Activated T-cell treated with anti-CD3 and anti-CD28 coated beads, Interleukin-2, amount 50 U/mL, for 72 hours (primary cell): ENCODE measurements at places on chromosomes 12 and 14.

GRCh38 chr12:57604454-57604991 is at the start of gene DTX3:
TSS of gene DTX3 (plus strand) at chr12:57604824. CDS start at chr12:57606518, 1,694 bp downstream.
- peak; percentile 49 for DNase-seq

DNA sequence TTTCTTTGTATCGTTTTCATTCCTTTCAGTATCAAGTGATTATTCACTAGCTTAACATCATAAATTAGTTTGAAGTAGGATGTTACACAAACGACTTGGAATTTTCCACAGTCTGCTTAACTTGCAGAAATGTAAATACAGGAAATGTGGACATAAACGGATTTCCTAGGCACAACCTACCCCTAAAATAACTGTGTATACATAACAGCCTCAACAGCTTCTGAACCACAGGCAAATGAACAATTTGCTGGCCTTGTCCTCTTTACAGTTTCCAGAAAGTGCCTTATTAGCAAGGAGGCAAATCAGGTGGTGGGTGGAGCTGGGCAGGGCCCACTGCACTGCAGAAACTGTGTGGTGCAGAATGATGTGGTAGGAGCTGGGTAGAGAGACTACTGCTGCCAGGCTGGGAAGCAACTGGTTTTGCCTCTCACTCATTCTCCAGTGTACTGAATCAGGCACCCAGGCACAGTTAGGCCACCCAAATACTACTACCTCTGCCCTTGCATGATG is 14.1 kb downstream of the DRAM1 start:
- no peak for DNase-seq

- DNase-seq: no peak
These were observed 123.3 kb upstream of the MED13L start for GRCh38 chr12:116400636-116401372.

GRCh38 chr14:105071326-105071725 is 6.1 kb upstream of the GPR132 start:
- no peak for DNase-seq

DNA sequence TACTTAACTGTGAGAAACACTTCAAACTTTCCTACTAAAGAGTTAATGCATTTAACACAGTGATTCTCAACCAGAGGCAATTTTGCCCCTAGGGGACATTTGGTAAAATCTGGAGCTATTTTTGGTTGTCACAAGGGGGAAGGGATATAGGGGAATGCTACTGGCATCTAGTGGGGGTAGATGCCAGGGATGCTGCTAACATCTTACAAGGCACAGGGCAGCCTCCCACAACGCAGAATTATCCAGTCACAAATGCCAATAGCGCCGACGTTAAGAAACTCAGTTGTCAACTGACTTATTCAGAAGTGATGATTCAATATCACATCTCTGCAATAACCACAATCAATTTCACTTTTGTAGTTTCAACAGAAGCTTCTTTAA is 2.0 kb downstream of the EEA1 start:
- peak; percentile 70 for DNase-seq

DNA sequence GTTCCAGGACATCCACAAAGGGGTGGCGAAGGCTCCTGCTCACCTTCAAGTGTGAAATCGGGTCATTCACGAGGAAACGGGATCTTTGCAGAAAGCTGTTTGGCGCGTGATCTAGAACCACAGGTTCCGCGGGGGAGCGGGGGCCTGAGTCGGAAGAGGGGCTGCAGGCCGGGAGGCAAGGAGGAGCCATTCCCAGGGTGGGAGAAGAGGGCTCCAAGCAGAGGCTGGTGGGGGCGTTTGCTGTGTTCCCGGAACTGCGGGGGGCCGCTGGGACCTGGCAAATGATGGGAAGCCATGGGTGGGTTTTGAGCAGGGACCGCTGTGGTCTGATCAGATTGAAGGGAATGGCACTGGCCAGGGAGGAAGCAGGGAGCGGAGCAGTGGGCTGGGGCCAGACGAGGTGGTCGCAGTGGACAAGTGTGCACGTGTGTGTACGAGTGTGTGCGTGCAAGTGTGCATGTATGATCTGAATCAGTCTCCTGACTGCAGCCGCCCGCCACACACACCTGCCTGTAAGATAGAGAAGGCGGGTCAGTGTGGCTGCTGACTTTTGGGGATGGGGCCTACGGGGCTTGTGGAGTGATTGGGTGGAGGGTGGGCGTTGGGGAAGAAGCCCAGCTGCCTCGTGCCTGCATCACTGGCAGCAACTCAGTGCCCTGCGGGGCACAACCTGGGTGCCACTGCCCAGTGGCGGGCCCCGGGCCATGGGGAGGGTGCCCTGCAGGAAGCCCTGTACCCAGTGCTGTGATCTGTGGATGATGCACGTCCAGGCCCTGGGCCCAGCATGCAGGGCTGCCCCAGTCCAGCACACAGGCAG is 141.9 kb downstream of the KIF26A start:
- no peak for DNase-seq

DNA sequence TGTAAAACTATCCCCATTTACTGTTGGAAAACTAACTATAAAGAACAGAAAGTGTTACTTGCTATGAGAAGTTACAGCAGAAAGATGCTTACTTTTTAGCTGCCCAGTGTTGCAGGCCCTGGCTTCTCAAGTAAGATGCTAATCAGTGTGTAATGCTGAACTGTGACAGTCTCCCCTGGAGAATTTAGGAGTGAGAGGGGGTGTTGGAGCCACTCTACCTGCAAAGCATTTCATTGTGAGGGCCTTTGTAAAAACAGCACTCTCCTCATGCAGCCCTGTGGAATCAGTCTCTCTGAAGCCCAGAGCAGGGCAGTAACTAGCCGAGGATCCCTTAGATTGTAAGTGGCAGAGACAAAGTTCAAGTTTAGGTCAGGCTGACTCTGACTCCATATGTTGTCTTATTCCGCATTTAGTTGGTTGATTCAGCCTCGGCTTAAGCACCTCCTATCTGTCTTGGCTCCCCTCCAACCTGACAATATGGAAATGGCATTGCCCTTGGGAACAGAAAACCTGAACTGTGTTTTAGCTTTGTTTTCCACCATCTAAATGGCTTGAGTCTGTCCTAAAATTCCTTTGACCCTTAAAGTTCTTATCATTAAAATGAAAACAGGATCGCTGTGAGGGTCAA is 141.3 kb downstream of the PRKCH start:
- DNase-seq: no peak

GRCh38 chr12:77102691-77103090 is 37.3 kb upstream of the E2F7 start:
- no peak for DNase-seq

DNA sequence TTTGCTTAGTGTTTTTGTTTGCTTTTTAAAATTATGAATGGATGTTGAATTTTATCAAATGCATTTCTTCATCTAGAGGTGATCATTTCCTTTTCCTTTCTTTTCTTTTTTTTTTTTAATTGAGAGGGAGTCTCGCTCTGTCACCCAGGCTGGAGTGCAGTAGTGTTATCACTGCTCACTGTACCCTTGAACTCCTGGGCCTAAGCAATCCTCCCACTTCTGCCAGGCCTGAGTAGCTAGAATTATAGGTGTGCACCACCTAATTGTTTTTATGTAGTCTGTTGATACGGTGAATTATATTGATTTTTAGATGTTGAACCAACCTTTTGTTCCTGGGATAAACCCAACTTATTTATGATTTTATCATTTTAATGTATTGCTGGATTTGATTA is 1.5 kb upstream of the CDKL1 start:
- DNase-seq: no peak

GRCh38 chr14:69346710-69347109 is 51.4 kb downstream of the ERH start:
- DNase-seq: peak; percentile 15

DNA sequence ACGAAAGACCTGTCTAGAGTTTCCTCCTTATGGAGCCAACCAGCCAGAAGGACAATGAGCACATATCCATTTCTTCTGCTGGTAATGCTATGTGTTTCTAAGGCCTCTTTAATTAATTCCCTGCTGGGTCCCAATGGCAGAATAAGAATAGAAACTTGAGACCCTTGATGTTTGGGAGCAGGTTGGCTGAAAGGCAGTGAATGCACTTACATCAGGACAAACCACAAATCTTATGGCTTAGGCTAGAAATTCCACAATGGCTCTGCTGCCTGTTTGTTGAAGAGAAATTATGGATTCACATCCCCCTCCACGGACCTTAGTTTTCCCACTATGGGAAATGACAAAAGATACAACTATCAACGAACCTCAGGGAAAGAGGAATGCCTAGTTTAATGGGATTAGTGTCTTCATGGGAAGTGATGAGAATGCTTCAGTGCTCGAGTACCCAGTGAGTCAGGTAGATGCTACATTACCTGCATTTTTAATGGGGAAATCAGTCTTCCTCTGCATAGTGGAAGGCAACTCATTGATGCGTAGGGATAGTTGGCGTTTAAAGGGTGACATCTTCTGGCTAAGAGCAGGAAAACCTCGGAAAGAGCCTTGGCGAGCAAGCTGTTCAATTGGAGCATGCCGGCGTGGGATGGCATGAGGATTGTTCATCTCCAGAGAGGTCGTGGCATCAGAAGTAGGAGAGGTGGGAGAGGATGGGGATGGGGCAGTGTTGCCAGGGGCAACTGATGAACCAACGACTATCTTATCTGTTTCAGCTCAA is 46.5 kb downstream of the PAPLN start:
- no peak for DNase-seq

- DNase-seq: no peak
These were observed 11.1 kb downstream of the PLBD2 start for GRCh38 chr12:113369391-113369985.

DNA sequence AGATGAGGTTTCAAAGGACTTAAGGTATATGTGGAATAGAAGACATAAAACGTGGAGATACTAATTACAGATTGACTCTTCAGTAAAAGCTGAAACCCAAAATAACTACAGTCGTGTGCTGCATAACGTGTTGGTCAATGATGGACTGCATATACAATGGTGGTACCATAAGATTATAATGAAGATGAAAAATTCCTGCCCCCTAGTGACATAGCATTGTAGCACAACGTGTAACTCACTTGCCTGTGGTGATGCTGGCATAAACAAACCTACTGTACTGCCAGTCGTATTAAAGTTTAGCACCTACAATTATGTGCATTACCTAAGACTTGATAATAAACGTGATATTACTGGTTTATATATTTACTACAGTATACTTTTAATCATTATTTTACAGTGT is 150.3 kb downstream of the LRRK2 start:
- DNase-seq: no peak

DNA sequence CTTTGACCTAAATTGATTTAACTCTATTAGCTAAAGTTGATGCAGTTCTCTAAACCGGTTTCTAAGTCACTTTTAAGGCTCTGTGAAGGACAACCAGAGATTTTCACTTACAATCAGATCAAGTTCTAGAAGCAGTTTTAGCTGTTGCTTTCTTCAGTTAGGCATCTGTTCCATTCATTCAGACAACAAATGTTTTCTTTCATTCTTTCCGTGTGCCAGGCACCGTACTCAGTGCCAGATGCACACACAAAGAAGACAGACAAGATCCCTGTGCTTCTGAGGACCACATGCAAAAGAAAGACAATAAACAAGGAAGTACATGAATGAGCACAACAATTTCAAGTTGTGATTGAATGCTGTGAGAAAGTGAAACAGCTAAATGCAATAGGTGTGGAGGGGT is 11.1 kb upstream of the EGLN3 start:
- DNase-seq: no peak

GRCh38 chr14:104509673-104510072 is 69.9 kb upstream of the C14orf180 start:
- DNase-seq: no peak

DNA sequence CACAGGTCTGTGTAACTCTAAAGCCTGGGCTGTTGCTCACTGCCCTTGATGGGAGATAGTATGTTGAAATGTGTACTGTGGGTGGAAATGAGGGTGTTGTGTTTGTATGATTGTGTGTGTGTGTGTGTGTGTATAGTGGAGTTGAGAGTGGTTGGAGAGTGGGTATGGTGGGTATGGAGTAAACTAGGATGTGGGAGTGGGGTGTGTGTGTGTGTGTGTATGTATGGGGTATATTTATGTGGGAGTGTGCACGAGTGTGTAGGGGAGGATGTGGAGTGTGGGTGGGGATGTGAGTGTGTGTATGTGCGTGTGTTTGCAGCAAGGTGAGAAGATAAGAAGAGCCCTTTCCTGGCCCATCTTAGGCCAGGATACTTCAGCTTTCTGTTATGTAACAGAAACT is 22.3 kb downstream of the RPH3A start:
- no peak for DNase-seq

DNA sequence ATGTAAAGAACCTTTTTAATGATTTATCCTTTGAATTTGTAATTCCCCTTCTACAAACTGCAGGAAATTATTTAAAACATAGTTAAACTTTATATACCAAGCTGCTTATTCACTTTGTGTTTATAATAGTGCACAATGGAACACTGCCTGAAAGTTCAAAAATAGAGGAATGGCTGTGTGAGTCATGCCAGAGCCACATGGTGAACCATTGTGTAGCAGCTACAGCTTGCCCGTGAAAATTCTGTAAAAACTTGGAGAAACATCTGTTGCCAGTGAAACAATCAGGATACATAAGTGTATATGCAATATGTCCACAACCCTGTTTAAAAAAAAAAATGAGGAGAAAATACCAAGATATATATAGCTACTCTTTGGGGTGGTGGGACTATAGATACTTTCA is 59.5 kb downstream of the VEZT start:
- DNase-seq: no peak

DNA sequence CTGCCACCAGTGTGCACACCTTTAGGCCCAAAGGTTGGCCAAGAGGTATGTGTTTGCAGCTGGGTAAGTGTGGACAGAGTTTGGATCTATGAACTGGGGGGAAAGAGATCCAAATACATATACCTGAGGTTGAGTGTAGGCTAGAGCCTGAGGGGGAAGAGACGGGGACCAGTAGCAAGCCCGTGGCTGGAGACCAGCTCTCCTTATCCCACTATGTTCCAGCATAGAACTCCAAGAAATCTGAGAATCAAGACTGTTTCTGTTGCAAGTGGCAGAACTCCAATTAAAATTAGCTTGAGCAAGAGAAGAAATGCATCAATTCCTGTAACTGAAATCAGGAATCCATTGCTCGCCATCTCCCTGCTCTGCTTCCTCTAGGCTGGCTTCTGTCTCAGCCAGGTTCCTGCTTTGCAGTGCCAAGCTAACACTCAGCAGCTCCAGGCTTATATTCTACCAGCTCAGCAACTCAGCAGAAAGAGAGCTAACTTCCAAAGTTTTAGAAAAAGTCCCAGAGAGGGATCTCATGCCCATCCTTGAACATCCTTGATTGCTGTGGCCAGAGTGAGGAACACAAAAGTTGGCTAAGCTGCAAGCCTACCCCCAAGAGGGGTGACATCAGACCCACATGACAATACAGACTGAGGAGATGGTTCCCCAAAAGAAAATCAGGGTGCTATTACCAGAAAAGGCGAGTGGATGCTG is 1.5 kb upstream of the PCK2 start:
- DNase-seq: no peak

DNA sequence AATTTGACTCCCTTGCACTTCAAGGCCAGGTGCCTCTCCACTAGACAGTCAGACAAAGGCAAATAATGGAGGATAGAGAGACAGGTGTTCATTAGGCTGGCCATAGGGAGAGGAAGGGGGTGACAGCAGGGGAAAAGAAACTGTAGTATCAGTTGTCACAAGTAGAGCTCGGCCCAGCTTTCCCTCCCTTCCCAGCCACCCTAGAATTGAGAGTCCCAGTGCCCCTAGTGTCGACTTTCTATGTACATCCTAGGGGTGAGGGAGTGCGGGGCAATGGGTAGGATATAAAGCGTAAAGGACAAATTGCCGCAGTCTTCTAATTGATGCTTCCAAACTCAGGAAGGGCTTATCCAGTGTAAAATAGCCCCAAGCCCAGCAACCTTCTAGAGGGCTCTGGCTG is 39.0 kb downstream of the BAZ2A start:
- no peak for DNase-seq
